ENCODE measurements at places on chromosomes 5 and 9. TPM values are rescaled to one million over a fixed set of nuclear protein-coding genes. Genes with fewer than 3 reads are reported as not detected.

Gene OR1L8
- not detected for total RNA-seq

Gene C1QTNF3
- total RNA-seq, result 0.76 TPM

Gene GKAP1
- 2.7 TPM for total RNA-seq

Gene ZBED3
- 0.90 TPM for total RNA-seq

Gene AGXT2
- total RNA-seq, result not detected

Gene CDC20B
- total RNA-seq, result not detected

Gene HK3
- 1.6 TPM for total RNA-seq

Gene MVB12B
- 1.4 TPM for total RNA-seq

Gene BDP1
- total RNA-seq, result 11.1 TPM

Gene SETD9
- total RNA-seq, result 24.5 TPM

Gene LEAP2
- 0.08 TPM for total RNA-seq

Gene SHC3
- total RNA-seq, result 0.02 TPM

Gene SOX30
- total RNA-seq, result not detected

Gene IL5
- not detected for total RNA-seq

Gene JAKMIP2
- 8.4 TPM for total RNA-seq

Gene SNX18
- 10.0 TPM for total RNA-seq

Gene IFNA2
- total RNA-seq, result not detected

Gene SRA1
- total RNA-seq, result 72.6 TPM

Gene ZDHHC12
- total RNA-seq, result 57.8 TPM

Gene BRINP1
- total RNA-seq, result not detected

Gene PCDHB15
- 2.1 TPM for total RNA-seq

Gene PCDHGC3
- 50.8 TPM for total RNA-seq

Gene PTTG1
- 556 TPM for total RNA-seq

Gene TNFSF15
- total RNA-seq, result 0.80 TPM

Gene KCTD16
- 0.21 TPM for total RNA-seq

Gene PCDHA10
- 0.02 TPM for total RNA-seq

Gene TRIM36
- 20.0 TPM for total RNA-seq

Gene LCN1
- not detected for total RNA-seq

Gene TMC1
- total RNA-seq, result not detected

Gene CNTNAP3
- 12.8 TPM for total RNA-seq

Gene PHYHD1
- not detected for total RNA-seq

Gene GLRA1
- total RNA-seq, result not detected

Gene TYRP1
- 3.8 TPM for total RNA-seq

Gene DAB2IP
- total RNA-seq, result 5.3 TPM

Gene ANKRD34B
- total RNA-seq, result not detected

Gene ROR2
- 1.5 TPM for total RNA-seq

Gene NR5A1
- total RNA-seq, result not detected

Gene SLC45A2
- total RNA-seq, result not detected

Gene SPINK4
- 4.5 TPM for total RNA-seq

Gene GPR21
- not detected for total RNA-seq

Gene ADAMTS19
- 45.1 TPM for total RNA-seq

Gene PDE8B
- total RNA-seq, result not detected

Gene DND1
- total RNA-seq, result 0.37 TPM

Gene PCDHGA5
- total RNA-seq, result 0.50 TPM

Gene SLC6A19
- not detected for total RNA-seq

Gene SV2C
- 0.04 TPM for total RNA-seq

Gene LCP2
- 2.7 TPM for total RNA-seq

Gene NUP214
- total RNA-seq, result 10.5 TPM

Gene PDCD1LG2
- total RNA-seq, result 1.9 TPM

Gene GFM2
- total RNA-seq, result 48.5 TPM
